ENCODE measurements at places on chromosomes 5 and 9.
A peak's percentile ranks its signal among the peaks of the same experiment; 100 is the strongest.

DNA sequence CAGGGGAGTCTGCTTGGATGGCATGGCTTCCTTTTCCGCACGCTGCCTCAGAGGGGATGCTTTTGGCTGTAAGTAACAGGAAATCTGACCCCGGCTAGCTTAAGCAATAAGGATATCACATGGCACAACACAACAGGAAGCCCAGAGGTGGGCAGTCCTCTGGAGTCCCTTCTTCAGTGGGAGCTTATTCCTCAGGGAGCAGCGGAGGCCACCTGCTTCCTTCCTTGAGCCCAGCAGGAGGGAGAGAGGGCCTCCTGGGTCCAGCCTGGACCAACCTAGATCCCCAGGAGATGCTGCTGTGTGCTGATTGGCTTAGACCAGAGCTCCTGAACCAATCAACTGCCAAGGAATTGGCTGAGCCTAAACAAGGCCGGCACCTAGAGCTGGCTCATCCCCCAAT is 66.3 kb downstream of the C9orf50 start:
- no peak for DNase-seq

GRCh38 chr5:56148453-56148971 is 84.6 kb downstream of the ANKRD55 start:
- no peak for DNase-seq

DNA sequence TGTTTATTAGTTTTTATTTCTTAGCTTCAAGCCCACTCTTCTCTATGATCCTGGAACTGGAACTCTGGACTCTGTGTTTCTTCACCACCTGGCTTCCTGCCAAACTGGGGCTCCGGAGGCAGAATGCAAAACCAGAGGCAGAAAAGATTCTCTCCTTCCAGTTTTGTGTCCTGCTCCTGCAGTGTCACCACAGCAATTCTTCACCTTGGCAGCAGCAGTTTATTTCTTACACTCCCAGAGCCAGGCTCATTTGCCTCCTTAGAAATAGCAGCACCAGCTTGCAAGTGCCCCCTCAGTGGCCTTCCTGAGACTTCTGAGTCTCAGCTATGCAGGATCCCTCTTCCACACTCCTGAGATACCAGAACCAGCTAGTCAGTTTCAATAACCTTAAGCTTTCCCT is 26.7 kb upstream of the CAMK4 start:
- DNase-seq = no peak

DNA sequence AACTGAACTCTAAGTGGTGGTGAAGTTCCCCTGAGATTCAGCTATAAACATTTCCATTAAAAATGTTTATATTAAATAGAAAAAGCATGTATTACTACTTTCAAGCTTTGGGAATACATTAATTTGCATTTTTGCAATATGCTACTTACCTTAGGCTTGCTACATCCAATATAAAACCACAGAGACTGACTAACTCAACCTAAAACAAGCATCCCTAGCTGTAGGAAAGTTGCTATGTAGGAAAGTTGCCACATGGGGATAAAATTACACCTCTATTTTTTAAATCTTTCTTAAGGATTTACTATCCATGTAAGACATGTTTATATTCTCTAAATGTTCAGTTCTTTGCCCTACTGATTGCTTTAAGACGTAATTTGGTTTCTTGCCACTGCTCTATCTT is 12.8 kb downstream of the SCAMP1 start:
- DNase-seq = no peak

DNA sequence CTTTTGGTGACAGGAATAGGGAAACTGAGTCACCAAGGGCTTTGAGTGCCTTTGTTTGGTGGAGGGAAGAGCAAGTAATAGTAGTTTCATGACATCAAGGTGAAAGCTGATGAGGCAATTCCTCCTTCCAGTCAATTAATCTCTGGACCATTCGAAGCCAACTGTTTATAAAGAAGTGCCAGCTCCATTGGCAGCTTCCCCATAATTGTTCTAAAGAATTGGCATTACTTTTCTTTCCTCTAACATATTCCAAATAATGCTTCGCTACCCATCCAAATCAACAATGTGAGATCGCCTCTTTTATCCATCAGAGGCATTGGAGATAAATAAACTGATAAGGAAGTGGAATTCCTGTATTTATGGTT is 132.4 kb downstream of the NPR3 start:
- no peak for DNase-seq

- no peak for DNase-seq
Measured at GRCh38 chr5:113526421-113526820, 12.9 kb downstream of the YTHDC2 start.

DNA sequence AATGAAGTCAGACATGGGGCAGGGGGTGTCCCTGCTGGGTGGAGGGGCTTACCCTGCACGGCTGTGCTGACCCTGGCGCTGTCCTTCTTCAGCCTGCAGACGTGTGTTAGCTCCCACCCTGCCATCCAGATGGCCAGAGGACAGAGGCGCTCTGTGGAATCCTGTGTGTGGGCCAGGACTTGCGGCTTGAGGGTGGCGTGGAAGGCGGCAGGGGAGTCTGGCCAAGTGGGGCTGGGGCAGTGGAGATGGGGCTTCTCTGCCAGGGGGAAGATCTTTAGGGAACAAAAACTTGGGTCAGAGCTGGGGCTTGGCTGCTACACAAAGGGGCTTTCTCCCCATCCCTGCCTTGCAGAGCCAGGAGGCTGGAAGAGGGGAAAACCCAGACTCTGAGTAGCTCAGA is 46.5 kb upstream of the SYNPO start:
- no peak for DNase-seq

DNA sequence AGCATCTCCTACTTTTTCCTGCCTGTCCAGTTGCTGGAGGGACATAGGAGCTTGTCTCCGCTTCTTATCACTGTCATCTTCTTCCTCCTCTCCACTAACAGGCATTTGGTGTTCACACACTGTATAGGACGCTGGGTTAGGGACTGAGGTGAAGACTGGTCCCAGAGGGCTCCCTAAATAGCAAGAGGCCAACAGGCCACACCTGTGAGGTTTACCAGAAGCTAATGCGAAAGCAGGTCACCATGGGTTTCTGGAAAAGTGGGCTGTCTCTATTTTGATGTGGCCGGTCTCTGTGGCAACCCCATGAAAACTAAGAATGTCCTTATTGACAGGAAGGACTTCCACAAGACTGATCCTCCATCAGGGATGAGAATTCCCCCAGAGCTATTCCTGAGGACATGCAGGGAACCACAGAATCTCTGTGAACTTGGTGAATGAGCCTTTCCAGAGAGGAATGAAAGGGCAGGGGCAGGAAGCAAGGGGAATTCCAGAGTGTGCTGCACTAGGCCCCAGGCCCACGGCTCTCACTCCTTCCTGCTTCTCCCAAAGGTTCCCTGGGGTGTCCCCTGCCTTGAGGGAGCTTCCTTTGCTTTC is 61.7 kb downstream of the DAP start:
- DNase-seq = no peak

DNA sequence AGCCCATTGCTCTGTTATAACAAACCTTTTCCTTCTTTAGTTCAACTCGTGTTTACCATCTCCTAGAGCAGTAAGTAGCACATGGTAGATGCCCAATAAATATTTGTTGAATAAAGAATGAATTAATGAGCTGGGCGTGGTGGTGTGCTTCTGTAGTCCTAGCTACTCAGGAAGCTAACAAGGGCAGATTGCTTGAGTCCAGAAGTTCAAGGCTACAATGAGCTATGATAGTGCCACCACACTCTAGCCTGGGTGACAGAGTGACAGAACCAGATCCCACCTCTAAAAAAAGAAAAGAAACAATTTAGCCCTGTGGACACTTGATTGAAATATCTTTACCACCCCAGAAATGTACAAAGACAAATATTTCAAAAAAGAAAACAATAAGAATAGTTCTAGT is 14.6 kb upstream of the PAM start:
- no peak for DNase-seq

GRCh38 chr9:124792257-124793014 is 15.5 kb downstream of the OLFML2A start:
- DNase-seq = no peak

GRCh38 chr5:112202694-112203093 is 216.4 kb downstream of the EPB41L4A start:
- no peak for DNase-seq

DNA sequence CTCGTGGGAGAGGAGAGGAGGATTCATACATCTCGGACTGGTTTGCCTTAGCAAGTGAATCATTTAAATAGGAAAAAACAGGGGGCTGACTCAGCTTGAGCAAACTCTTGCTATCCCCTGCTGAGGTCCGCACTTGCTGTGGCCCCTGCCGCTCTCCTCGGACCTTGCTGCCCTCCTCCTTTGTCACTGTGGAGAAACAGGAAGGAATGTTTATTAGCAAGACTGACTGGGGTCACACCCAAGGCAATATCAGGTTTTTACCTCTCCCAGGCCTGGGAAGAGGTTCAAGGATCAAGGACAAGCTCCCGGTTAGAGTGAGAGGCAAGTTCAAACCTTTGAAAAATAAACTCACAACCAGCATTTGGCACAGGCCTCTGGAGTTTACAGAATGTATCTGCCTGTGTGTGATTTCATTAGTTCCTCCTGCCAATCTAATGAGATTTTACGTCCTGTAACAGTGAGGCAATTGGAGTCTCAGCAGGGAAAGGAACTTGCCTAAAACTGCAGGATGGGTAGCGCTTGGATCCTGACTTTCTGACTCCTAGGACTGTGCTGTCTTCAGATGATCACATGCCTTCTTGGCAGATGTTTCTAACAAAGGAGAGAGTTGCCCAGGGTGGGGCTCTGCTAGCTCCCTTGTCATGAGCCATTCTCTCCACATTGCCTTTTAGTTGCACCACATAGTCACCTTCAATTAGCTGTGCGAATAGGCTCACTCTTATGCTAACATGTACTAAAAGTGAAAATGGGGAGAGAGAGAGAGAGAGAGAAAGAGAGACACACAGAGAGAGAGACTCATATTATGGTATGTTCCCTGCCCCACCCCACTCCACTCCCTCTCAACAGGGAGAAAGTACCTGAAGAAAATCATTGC is 108.6 kb upstream of the CDKN2B start:
- DNase-seq = no peak

DNA sequence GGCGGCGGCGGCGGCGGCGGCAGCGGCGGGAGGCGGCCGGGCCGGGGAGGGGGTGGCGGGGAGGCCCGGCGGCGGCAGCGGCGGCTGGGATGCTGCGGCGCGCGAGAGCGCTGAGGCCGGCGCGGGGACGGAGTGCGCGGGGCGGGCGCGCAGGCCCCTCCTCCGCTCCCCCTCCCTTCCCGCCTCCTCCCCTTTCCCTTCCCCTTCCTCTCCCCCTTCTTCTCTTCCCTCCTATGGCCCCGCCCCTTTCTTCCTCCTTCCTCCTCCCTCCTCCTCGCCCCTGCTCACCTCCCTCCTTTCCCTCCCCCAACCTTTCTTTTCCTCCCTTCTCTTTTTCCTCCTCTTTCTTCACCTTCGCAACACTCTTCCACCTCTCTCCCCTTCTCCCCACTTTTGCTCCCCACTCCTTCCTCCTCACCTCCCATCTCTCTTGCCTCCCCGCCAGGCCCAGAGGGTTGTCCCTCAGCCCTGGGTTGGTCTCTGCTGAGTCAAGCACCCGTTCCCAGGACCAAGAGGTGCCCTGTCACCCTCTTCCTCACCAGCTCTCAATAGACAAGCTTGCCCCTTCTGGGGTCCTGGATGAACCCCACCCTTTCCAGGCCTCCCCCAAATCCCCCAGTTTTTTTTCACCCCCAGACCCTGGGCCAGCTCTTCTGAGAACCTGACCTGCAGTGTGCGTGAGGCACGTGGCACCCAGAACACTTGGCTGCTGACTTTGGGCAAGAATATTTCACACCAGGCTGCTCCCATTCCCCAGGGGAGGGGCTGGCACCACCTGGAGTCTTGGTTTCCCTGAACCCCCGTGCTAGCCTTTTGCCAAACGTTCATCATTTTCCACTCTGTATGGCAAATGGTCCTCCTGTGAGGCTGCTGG is at the start of gene SEMA4D:
Gene SEMA4D, minus strand, starts transcription at position 136 of the 874 bp plus-strand sequence. CDS start 92,657 bp downstream, outside the sequence.
- DNase-seq = peak; percentile 48

DNA sequence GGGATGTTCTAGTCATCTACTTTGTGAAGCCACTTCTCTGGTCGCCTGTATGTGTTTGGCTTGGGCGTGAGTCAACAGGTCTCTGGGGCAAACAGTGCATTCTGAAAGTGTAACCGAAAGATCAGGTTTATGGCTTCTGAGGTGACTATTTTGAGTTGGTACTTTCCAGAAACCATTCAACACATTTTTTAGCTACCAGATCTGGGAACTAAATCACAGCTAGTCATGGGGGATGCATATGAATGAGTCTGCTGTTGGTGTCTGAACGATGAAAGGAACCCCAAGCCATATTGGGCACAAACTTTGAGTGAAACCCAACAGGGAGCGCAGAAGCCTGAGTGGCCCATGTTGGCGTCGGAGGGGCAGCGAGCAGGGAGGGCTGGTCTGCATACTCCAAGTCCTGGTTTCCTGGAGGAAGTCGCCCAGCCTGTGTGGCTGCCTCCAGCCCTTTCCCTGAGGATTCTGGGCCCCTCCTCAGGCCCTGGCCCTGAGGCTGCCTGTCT is 35.3 kb downstream of the UBE2QL1 start:
- no peak for DNase-seq

- DNase-seq = no peak
Measured at GRCh38 chr5:107593009-107593408, 77.7 kb downstream of the EFNA5 start.

DNA sequence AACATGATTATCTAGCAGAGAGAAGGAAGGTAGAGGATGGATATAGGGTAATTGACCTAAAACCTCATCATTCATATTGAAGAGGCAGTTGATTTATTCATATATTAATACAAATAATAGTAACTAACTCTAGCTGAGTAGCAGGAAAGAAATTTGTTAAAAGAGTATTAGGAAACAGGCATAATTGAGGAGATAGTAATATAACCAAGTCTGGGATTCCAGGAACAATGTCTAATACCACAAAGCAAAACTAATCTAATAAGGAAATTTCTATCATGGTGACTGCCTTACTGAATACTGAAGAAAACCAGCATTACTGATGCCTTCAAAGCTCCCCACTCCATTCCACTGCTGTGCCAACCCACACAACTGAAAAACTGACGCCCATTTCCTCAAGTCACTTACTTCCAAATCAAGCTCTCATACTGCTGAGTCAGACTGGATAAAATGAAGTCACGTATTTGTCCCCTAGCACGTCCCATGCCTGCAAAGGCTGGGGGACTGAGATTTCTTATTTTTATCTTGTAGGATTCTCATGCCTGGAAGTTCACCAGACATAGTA is 153.9 kb downstream of the SMC2 start:
- no peak for DNase-seq

- no peak for DNase-seq
Measured at GRCh38 chr5:134490255-134490924, 35.1 kb upstream of the JADE2 start.

- peak; percentile 37 for DNase-seq
Measured at GRCh38 chr9:121154782-121155181, 46.9 kb downstream of the RAB14 start.

DNA sequence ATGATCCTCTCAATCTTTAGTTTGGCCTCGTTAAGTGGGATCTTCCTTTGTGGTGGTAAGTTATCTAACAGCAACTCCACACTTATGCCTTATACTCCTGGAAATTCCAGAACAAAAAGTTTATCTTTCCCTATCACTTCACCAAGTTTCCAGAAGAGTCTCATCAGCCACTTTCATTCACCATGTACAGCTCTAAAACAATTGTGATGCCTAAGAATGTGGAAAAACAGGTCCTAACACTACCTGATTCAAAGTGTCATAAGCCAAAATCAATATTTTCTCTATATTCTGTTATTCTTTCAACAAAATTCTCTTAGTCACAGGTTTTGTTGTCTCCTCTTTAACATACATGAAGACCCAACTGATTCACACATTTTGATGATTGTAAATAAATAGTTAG is 342.4 kb upstream of the TYRP1 start:
- no peak for DNase-seq

GRCh38 chr9:80605793-80606192 is 1034.0 kb downstream of the TLE4 start:
- no peak for DNase-seq

Measured in Caco-2 (cell line).